Activated CD4-positive, alpha-beta T cell treated with anti-CD3 and anti-CD28 coated beads for 48 hours (primary cell): ENCODE measurements at places on chromosomes 5 and 9.

GRCh38 chr9:17793713-17794622, 215.1 kb downstream of the SH3GL2 start:
- no peak for DNase-seq

DNA sequence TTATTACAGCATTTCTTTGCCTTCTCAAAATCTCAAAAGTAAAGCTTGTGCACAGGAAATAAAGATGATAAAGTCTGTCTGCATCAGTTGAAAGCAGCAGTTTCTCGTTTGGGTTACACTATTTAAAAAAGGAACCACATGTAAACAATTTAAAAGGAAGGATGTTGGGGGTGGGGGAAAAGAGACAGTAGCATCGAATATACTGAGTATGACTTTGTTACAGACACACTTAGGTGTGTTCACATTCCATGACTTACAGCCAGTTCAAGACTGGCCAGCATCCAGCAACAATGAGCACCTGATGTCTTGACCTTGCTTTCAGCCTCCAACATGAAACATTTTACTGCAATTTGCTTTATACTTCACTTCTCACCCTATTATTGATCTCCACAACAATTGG, 8.7 kb downstream of the GAPT start:
- no peak for DNase-seq

- no peak for DNase-seq
Observed at GRCh38 chr9:111963995-111964394, 67.4 kb downstream of the UGCG start.

DNA sequence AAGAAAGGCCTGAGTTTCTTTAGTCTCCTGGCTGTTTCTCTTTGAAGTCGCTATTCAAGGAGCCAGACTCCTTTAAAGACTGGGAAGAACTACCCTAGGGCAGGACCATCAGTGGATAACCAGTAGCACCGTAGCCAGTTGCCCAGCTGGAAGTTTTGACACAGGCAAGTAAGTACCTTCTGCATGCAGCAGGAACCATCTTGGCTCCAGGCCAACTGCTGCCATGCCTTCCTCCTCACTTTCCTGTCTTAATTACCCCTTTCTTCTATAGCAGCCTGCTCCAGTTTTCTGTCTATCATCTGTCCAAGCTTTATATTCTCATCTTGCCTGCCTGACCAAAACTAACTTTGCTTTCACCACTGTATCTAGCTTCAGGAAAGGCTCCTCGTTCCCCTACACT, 149.7 kb upstream of the SV2C start:
- DNase-seq, result no peak

DNA sequence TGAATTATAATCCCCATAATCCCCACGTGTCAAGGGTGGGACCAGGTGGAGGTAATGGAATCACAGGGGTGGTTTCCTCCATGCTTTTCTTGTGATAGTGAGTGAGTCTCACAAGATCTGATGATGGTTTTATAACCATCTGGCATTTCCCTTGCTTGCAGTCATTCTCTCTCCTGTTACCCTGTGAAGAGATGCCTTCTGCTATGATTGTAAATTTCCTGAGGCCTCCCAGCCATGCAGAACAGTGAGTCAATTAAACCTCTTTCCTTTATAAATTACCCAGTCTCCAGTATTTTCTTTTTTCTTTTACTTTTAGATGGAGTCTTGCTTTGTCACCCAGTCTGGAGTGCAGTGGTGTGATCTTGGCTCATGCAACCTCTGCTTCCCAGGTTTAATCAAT, 182.7 kb upstream of the SEMA6A start:
- no peak for DNase-seq

GRCh38 chr9:29422438-29422837, 1849.2 kb upstream of the C9orf72 start:
- no peak for DNase-seq

- no peak for DNase-seq
Observed at GRCh38 chr5:59800347-59800893, 93.1 kb downstream of the PDE4D start.

- DNase-seq, result no peak
Observed at GRCh38 chr5:14357441-14357840, 214.3 kb downstream of the TRIO start.

- DNase-seq, result no peak
Observed at GRCh38 chr5:36494841-36495601, 111.4 kb upstream of the SLC1A3 start.

GRCh38 chr9:72773570-72773969, 179.3 kb downstream of the ALDH1A1 start:
- no peak for DNase-seq
